ENCODE measurements at places on chromosomes 4 and X. TPM values are rescaled to one million over a fixed set of nuclear protein-coding genes. Genes with fewer than 3 reads are reported as not detected.

The EPGN gene
- total RNA-seq, result 1.5 TPM

The NHS gene
- total RNA-seq, result 5.7 TPM

DNA sequence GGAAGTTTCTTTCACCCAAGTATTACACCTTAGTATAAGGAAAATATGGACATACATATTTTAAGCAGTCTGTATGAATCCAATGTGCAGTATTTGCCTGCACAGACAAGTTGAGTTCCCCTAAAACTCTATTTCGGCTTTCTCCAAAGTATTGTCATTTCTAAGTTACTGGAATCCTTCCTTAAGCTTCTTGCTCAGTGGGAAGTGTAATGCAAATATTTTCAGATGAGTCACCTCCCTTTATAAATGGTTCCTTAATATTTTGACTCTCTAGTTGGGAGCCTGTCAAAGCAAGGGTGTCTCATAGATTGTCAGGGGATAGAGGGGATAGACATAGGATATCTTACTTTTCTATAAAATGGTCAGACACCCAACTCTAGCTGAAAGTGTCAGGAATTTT is 178.6 kb downstream of the NAA11 start:
- no peak for DNase-seq

DNA sequence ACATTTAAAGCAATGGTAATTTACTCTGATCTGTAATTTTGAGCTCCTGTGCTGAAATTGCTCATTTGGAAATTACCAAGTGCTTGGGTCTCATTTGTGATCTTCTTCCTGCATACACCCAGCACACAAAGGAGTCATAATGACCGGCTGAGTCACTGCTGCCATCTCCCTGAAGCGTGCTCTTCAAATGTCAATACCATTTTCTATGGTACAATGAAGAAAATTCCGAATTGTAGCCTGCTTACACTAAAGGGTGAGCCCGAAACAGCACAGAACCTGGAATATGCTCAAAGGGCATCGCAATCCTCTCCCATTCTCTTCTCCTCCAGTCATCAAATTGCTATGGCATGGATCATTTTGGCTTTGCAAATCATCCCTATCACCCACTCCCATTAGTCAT is 140.5 kb downstream of the GRIA3 start:
- DNase-seq, result no peak

DNA sequence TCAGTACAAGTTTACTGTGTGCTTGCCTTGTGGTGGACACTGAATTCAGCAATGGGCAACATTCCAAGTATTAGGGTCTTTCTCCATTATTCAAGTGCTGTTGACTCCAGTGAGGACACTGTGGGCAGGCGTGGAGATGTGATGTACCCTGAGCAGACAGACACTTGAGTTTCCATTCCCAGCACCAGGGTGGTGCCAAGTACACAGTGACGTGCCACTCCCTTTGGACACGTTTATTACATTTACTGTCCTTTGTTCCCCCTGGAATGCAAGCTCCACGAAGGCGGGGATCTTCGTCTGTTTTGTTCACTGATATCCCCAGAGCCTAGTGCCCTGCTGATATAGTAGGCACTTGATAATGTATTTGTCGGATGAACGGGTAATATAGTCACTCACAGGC is 130.6 kb upstream of the STX18 start:
- DNase-seq, result no peak

GRCh38 chrX:135490979-135491514 is 29.4 kb upstream of the INTS6L start:
- DNase-seq, result no peak

DNA sequence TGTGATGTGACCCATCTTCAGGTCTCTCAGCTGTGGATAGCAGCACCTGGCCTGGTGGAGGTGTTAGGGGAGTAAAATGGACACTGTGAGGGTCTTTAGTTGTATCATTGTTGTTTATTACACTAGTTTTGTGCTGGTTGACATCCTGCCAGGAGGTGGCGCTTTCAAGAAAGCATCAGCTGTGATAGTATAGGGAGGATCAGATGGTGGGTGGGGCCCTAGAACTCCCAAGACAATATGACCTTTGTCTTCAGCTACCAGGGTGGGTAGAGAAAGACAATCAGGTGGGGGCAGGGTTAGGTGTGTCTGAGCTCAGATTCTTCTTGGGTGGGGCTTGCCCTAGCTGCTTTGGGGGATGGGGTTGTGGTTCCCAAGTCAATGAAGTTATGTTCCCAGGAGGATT is 162.8 kb downstream of the PPP1R2C start:
- DNase-seq, result peak; percentile 41

DNA sequence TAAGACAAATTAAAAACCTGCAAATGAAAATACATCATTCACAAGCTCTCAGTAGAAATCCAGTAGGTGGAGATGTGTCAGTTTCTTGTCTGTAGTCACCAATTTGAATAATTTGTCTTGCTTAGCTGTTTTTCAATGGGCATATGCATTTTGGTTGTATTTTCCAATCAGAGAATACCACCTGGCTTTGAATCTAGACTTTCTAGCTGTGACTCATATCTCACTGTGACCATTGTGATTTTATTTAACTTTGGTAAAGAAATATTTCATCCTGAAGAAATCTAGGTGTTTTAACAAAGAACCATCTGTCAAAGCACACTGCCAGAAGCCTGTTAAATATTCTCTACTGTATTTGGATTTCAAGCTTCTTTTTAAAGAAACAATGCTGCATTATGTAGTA is 1650.6 kb upstream of the IGFBP7 start:
- no peak for DNase-seq

- DNase-seq, result no peak
These were observed 142.9 kb downstream of the ADGRA3 start for GRCh38 chr4:22372986-22373385.

Data from HCT116 (cell line).